ENCODE measurements at places on chromosomes 12 and 14.

DNA sequence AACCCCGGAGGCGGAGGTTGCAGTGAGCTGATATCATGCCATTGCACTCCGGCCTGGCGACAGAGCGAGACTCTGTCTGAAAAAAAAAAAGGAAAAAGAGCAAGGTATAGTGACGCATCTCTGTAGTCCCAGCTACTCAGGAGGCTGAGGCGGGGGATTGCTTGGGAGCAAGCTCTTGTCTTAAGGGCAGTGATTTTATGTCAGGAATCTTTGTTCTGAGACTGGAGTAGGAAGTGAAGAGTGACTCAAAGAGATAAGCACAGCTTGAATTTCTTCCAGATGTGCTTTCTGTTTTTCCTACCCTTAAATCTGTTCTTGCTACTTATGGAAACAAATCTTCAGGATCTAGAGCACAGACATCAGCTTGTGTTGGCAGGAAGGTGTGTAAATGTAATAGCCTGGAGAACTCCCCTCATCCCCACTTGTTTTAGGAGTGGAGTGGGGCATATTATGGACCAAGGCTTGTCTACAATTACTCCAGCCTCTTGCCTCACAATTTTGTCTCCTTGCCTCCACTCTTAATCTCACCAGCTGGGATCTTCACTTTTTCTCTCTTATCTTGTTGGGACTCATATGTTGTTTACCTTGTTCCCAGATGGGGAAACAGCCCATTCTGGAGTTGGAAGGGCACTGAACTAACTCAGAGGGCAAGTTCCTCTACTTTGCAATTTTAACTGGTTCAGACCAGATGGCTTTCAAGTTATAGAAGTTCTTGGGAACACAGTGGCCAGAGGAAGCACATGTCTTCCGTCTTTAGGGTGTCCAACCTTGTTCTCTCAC is 7.5 kb downstream of the TMED2 start:
- DNase-seq = no peak

- DNase-seq = no peak
These were observed 49.8 kb upstream of the ANO6 start for GRCh38 chr12:45166056-45166455.

GRCh38 chr14:91754819-91755218 is 22.9 kb upstream of the CATSPERB start:
- no peak for DNase-seq

GRCh38 chr12:96994900-96995299 is 87.8 kb downstream of the NEDD1 start:
- DNase-seq = no peak

- no peak for DNase-seq
These were observed 43.8 kb downstream of the DDHD1 start for GRCh38 chr14:53109105-53110041.

DNA sequence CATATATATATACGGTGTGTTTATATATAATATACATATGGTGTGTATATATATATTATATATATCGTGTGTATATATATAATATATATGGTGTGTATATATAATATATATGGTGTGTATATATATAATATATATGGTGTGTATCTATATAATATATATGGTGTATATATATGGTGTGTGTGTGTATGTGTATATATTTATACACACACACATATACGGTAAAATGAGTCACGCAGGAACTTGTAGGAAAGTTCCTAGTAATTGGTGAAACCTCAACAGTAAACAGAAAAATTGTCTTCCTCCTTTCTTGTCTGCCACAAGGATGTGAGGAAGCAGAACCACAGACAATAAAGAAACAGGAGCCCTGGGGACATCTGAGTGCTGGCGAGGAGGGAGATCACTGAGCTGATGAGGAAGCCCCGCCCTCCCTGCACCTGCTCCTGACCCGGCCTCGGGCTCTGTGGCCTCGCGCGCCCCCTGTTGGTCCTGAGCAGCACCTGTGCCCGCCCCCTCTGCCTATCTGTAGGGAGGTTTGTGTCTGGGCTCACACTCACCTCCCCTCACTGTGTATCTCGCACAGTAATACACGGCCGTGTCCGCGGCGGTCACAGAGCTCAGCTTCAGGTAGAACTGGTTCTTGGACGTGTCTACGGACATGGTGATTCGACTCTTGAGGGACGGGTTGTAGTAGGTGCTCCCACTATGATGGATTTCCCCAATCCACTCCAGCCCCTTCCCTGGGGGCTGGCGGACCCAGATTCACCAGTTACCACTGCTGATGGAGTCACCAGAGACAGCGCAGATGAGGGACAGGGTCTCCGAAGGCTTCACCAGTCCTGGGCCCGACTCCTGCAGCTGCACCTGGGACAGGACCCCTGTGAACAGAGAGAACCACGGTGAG is 1079.4 kb downstream of the TMEM121 start:
- peak; percentile 13 for DNase-seq

DNA sequence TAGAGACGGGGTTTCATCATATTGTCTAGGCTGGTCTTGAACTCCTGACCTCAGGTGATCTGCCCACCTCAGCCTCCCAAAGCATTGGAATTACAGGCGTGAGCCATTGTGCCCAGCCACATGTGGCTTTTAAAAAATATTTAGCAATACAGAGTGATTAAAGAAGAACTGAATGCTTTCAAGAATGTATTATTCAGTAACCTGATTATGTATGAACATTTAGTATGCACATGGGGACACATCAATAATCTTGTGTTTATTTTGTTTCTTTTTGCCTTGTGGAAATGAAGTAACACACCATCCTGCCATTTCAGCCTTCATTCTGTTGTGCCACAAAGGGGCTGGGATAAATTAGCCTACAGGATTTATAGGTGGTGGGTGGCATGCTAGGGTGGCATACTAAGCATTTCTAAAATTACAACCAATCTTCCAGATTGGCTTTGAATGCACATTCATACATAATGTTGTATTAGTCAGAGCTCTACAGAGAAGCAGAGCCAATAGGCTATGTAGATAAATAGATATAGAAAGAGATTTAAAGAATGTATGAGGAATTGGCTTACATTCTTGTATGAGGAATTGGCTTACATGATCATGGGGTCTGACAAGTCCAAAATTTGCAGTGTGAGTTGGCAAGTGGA is 25.5 kb upstream of the TXNRD1 start:
- no peak for DNase-seq

- peak; percentile 31 for DNase-seq
These were observed 9.8 kb downstream of the NTF3 start for GRCh38 chr12:5441497-5442236.

- no peak for DNase-seq
These were observed 17.4 kb downstream of the CFAP54 start for GRCh38 chr12:96506776-96507175.

DNA sequence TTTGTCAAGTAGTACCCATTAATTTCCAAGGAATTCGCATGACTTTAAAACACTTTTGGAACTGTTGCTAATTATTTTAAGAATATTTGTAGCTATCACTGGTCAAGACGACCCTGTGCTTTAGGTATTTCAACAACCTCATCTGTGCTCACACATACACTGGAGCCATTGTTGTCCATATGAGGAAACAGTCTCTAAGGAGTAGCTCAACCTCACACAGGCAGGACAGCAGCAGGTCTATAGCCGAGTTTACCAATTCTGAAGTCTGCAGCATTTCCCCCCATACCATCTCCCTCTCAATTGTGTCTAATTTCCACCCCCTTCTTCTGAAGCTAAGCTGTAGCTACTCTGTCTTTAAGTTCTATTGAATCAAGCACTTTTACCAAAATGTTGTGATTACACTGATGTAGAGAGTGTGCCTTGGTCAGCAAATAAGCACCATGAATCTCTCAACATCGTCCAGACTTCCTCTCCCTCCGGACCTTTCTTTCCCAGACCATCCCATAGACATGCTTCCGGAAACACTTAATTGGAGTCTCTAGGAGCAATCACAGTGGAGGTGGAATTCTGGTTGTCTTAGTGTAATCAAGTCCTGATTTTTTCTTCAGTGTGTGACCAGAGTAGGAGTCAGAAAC is 48.5 kb upstream of the NUAK1 start:
- no peak for DNase-seq

GRCh38 chr12:1906579-1906978 is 11.9 kb downstream of the CACNA2D4 start:
- DNase-seq = no peak

- DNase-seq = no peak
These were observed 9.7 kb downstream of the CACNA2D4 start for GRCh38 chr12:1908758-1909157.

DNA sequence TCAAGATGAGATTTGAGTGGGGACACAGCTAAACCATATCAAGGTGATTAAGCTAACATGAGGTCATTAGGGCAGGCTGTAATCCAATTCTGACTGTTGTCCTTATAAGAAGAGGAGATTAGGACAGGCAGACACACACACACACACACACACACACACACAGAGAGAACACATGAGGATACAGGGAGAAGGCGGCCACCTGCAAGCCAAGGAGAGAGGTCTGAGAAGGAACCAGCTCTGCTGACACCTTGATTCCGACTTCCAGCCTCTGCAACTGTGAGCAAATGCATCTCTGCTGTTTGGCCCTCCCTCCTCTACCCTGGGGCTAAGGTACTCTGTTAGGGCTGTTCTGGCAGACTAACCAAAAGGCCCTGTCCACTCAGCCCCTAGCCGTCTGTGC is 112.5 kb upstream of the GSC start:
- no peak for DNase-seq

GRCh38 chr12:12039897-12040296 is 30.8 kb upstream of the BCL2L14 start:
- DNase-seq = no peak
